ENCODE measurements at places on chromosomes 4 and X. TPM values are rescaled to one million over a fixed set of nuclear protein-coding genes. Genes with fewer than 3 reads are reported as not detected.

Gene HERC5
- total RNA-seq = 1.5 TPM

Gene SEPTIN6
- total RNA-seq = 6.6 TPM

Gene GAK
- total RNA-seq = 27.9 TPM

Gene NSUN7
- total RNA-seq = 1.5 TPM

Data from Right ventricle myocardium superior (tissue), 1 donor.